ENCODE measurements at places on chromosomes 6 and 20.

GRCh38 chr6:120354452-120355098, 979.7 kb downstream of the TBC1D32 start:
- no peak for DNase-seq

DNA sequence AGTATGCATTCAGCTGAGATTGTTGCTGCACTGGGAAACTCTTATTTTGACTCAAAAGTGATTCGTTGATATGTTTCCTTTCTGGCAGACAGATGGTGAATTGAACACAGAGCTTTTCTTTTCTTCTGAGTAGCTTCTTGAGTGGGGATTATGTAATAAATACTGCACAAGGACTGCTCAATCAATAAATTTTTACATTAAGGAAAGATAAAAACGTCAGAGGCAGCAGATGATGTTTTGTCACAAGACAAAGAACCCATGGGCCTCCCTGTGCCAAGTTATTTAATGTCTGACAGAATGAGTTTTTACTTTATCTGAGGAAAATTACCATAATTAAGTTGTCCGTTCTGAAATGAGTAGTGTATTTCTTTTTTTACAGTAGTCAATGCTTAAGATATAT, 460.3 kb downstream of the UTRN start:
- no peak for DNase-seq

DNA sequence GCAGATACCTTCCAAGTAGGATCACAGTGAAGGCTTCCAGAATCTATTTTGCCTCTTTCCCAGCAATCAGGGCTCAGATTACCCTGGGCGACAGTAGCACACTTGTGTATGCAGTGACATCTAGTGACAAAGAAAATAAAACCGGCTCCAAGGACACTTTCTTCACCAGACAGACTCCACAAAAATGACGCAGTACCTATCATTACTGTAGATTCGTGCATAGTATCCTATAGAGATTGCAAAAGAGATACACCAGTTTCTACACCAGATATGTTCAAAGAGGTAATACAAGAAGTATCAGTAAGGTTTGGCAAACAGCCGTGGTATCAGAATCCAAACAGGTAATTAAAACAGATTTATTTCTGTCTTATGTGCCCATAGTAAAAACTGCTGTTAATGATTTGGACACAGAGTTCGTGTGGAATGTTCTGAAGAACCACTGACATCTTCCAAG, 600.4 kb upstream of the JAG1 start:
- peak; percentile 42 for DNase-seq

DNA sequence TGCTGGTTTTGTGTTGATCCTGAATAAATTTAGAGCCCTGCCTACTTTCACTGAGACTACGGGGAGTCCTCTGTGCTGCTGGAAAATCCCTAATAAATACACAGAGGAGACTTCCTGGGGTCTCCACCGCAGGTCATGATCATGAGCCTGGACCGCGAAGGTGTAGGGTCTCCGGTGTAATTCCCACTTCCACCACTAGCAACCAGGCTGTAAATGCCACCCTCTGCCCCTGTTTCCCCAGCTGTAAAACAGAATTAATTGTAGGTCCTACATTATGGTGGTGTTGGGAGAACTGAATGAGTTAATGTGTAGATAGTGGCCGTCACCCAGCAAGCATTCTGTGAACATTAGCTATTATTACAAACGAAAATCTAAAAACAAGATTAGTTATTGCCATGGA, 191.6 kb upstream of the THBS2 start:
- no peak for DNase-seq

- DNase-seq: no peak
These were observed 145.4 kb downstream of the BFSP1 start for GRCh38 chr20:17385798-17386197.

GRCh38 chr6:72639920-72640614, 18.2 kb downstream of the KCNQ5 start:
- DNase-seq: no peak

- no peak for DNase-seq
These were observed 189.4 kb downstream of the DLL1 start for GRCh38 chr6:170101281-170102035.

- DNase-seq: peak; percentile 12
These were observed 16.7 kb downstream of the PDRG1 start for GRCh38 chr20:31934968-31935764.
